Activated T-cell treated with anti-CD3 and anti-CD28 coated beads for 48 hours (primary cell): ENCODE measurements at places on chromosomes 6 and 20.

DNA sequence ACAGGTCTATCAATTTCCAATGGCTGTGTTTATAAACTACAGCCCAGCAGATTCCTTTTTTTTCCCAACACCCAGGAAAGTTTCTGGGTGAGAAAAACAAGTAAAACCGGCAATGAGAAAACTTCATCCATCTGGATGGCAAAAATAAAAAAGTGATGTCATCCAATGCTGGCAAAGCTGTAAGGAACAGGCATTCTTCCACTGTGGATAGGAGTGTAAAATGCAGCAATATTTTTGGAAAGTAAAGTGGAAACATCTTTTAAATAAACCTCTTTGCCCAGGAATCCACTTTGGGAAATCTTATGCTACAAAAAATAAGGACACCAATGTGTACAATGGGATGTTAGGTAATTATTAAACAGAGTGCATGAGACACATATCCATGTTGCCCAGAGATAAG is 102.1 kb upstream of the NT5E start:
- no peak for DNase-seq

DNA sequence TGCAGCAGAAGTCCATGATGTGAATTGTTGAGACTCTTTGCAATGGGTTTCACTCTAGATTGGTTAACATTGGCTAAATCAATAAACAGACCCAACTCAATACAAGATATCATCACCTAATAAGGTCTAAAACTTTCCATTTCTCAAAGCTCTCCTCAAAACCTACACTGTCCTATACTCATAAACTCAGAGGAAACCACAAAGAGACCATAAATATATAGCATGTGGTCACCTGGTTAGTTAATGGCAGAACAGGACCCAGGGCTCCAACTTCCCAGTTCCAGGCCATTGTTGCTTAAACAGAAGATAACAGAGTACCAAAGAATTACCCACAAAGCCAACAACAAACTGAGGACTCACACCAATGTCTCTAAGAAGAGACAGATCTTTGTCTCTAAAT is 12.0 kb downstream of the RTN4IP1 start:
- no peak for DNase-seq

DNA sequence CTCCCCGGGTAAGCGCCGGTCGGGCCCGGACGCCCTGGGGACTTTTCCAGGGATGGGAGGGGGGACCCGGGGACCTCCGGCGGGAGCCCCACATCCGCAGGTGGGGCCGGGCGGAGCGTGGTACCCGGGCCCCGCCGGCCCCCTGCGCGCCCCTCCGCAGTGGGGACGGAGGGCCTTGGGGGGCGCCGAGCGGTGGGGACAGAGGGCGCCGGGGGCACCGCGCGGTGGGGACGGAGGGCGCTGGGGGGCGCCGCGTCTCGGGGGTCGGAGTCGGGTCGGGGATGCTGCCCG is 270 bp downstream of the PLEKHG1 start:
- peak; percentile 1 for DNase-seq

GRCh38 chr6:14316651-14317386 is 199.2 kb downstream of the CD83 start:
- DNase-seq = no peak

GRCh38 chr6:52820198-52820597 is 16.6 kb upstream of the GSTA1 start:
- DNase-seq = no peak

DNA sequence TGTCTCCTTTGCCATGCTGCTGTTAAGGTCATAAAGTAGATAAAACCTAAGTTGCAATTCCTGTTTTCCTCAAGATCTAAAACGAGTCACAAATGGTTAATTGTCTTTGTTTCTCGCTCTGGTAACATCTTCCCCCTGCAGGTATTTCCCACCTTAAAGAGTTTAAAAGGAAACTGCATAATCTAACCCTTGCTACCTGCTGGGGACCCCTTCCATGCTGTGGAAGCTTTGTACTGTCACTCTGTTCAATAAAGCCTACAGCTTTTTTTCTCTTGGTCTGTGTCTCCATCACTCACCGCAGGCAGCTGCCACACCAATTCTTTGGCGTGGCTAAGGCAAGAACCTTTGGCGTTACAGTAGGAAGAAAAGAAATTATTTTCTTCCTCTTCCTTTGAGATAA is 117.7 kb upstream of the GJE1 start:
- no peak for DNase-seq

DNA sequence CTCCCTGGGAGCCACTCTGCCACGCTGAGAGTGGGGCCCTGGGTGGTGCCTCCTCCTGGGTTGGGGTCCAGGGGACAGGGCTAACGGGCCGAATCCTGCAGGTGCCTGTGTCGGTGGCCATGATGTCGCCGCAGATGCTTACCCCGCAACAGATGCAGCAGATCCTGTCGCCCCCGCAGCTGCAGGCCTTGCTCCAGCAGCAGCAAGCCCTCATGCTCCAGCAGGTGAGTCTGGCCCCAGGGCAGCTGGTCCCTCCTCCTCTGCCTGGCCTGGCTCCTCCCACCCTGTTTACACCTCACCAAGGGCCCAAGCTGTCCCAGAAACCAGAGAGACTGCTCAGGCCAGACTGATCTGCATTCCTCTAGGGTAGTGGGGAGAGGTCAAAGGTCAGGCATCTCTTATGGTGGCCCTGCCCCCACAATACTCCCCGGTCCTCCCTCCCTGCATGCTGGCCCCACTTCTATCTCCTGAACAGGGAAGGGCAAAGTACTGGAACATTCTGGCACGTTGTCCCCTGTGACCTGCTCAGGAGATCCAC is 38.6 kb downstream of the FOXP4 start:
- DNase-seq = no peak

DNA sequence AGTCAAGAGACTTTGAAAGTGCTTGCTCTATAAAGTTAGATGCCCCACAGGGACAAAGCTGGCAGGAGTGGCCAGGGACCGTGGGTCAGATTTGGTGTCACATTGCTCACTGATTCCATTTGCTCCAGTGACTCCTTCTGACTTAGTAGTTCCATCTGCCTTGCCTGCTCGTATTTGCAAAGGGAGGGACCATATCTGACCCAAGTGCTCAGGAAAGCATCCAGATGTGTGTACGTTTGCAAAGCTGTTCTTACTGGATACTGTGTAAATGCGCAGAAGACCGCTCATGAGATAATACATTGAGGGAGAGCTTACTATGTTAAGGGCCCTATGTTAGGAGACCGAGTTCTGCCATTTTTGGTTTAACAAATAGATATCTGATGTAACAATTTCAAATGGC is 21.2 kb upstream of the CCN6 start:
- no peak for DNase-seq

DNA sequence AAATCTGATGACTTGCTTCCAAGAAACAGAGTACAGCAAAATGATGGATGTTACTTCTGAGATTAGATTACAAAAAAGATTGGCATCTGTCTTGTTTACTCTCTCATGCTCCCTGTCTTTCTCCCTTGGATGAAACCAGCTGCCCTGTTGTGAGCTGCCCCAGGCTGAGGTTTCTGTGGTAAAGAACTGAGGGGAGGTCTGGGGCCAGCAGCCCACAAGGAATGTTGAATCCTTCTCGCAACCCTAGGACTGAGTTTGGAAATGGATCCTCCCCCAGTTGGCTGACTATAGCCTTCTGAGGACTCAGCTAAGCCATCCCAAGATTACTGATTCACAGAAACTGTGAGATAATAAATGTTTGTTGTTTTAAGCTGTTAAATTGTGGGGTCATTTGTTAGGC is 5.6 kb upstream of the HECA start:
- DNase-seq = no peak

- DNase-seq = no peak
Observed at GRCh38 chr6:56026455-56027180, 151.2 kb upstream of the BMP5 start.

DNA sequence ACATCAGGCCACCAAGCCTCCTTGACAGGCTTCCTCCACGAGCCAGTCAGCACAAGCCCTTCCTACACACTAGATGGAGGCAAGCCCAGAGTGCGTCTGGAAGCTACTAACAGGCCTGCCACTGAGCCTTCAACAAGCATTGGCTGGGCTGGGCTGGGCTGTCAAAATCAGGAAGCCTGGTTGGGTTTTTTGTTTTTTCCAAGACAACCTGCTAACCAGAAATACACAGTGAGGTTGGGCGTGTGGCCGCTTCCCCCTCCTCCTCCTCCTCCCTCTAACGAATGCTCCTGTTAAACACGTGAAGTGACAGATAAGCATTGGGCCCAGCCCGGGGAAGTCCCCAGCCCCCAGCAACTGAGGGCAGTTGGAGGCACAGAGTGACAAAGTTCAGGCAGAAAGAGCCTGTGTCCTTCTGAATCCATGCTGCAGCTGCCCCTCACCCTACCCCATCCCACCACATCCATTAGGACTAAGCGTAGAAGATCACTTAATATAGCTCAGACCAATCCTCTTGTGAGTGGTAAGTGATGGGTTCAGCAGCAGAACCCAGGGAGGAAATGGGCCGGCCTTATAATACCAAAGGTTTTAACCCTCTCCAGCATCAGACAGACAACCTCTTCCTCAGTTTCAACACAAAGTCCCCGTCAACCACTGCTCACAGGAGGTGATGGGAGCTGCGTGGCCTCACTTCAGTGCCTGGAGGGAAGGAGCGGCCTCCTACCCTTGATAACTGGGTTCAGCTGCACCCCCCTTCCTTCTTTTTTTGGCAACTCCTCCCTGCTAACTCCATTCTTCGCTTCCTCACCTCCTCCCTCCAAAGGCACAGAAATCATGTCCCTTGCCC is 1.1 kb downstream of the NFATC2 start:
- peak; percentile 72 for DNase-seq

DNA sequence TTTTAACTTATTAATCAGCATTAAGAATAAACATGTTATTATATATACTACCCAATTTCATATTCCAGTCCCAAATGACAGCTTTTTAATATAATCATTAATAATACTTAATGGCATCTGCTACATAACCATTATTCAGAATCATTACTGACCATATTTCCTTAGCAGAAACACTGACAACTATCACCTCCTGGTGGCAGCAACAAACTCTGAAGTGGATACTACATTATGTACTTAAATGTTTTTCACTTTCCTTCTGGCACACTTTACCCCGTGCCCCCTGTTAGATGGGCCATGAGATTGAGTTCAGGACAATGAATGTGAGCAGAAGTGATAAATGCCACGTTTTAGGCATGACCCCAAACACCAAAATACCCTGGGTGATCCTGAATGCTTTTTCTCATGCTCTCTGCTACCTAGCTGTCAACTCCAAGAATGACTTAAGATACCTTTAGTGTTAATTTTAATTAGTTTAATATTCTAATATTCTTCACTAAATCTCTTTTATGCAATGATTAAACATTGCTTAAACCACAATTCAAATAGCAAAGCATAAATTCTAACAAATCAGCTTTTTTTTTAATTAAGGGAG is 77.1 kb downstream of the LMBRD1 start:
- DNase-seq = no peak

GRCh38 chr20:62203378-62204030 is 16.6 kb downstream of the HRH3 start:
- DNase-seq = no peak

- DNase-seq = no peak
Observed at GRCh38 chr20:15555913-15556312, 1017.3 kb downstream of the KIF16B start.
